ENCODE measurements at places on chromosomes 7 and 10. TPM values are rescaled to one million over a fixed set of nuclear protein-coding genes. Genes with fewer than 3 reads are reported as not detected.

DNA sequence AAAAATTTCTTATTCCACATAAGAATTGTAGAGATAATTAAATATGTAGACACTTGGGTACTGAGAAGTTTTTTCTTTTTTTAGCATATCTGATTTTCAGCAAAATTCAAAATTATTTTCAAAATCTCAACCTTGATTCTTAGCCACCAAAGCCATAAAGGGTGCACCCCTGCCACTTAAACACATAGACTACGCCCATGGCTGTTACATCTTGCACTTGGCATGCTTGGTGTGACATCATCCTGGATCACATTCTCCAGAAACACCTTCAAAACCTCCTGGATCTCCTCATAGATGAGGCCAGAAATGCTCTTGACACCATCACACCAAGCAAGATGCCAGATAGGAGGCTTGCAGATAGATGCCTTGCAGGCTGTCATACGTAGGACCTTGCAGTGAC, 89.1 kb upstream of the KLF14 start:
- H3K27ac ChIP-seq, result no peak overlapping the region
- H3K27me3 ChIP-seq, result no peaks in the 10 kb centered on the region
- DNase-seq, result no peak
- peaks cover 10% of the 10 kb centered on the region for H3K36me3 ChIP-seq

DNA sequence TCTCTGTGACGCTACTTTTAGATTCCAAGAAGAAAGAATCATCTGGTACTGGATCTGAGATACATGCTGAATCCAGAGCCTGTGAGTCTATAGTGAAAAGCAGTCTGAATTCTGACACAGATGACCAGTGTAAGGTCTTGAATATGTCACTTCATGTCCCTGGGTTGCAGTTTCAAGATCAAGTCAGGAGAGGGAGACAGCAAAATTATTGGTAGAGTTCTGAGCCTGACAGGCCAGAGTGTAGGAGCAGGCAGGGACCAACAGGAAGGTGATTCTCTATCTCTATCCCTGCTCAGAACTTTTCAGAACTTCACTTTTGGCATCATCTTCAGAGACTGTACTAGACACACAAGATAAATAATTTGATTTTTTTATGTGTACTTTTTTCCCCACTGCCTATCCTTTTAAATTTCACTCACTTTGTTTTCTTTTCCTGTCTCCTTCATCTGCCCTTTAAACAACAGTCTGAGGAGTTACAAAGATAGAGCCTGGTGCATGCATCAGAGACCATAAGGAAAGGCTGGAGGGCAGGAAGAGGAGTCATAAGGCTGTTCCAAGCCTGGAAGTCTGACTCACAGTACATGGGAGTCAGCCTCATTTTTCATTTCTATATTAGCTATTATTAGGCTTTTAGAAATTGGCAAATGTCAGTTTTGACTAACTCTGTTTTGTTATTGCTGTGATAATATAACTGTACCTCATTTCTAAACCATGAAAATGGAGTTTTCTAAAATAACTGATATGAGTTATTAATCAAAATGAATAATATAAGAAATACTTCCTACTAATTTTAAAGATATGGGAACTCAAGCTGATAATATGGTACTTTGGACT, 120.2 kb upstream of the TMEM229A start:
- no peak overlapping the region for H3K4me3 ChIP-seq
- H3K27me3 ChIP-seq, result no peaks in the 10 kb centered on the region
- peaks cover 10% of the 10 kb centered on the region for H3K4me1 ChIP-seq
- H3K36me3 ChIP-seq, result no peaks in the 10 kb centered on the region

DNA sequence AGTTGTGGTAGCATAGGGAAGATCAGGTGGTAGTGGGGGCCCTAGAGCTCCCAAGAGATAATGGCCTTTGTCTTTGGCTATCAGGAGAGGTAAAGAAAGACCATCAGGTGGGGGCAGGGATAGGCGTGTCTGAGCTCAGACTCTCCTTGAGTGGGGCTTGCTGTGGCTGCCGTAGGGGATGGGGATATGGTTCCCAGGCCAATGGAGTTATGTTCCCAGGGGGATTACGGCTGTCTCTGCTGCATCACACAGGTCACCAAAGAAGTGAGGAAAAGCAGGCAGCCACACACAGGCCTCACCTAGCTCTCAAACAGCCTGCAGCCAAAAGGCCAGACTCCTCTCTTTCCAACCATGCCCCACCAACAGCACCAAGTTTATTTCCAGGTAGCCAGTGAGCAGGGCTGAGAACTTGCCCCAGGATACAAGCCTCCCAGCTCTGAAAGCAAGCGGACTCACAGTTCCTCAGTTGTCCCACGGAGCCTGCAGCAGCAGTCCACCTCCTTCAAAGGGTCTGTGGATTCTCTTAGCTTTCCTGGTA, 37.6 kb upstream of the C1QL3 start:
- no peak for DNase-seq
- no peak overlapping the region for H3K4me3 ChIP-seq
- peaks cover 2% of the 10 kb centered on the region for H3K36me3 ChIP-seq
- H3K27me3 ChIP-seq, result peaks cover 41% of the 10 kb centered on the region

- no peak overlapping the region for H3K27ac ChIP-seq
- DNase-seq, result no peak
- peaks cover 13% of the 10 kb centered on the region for H3K4me1 ChIP-seq
- H3K4me3 ChIP-seq, result peak overlapping the region; percentile 73
- H3K27me3 ChIP-seq, result peaks cover 51% of the 10 kb centered on the region
Observed at GRCh38 chr7:90244565-90244908, 437 bp upstream of the CFAP69 start.

- no peak for DNase-seq
- H3K4me1 ChIP-seq, result peaks cover 24% of the 10 kb centered on the region
- no peak overlapping the region for H3K27ac ChIP-seq
- peaks cover 4% of the 10 kb centered on the region for H3K27me3 ChIP-seq
- no peak overlapping the region for H3K4me3 ChIP-seq
- no peaks in the 10 kb centered on the region for H3K36me3 ChIP-seq
Observed at GRCh38 chr10:24351961-24352360, 143.0 kb downstream of the KIAA1217 start.

DNA sequence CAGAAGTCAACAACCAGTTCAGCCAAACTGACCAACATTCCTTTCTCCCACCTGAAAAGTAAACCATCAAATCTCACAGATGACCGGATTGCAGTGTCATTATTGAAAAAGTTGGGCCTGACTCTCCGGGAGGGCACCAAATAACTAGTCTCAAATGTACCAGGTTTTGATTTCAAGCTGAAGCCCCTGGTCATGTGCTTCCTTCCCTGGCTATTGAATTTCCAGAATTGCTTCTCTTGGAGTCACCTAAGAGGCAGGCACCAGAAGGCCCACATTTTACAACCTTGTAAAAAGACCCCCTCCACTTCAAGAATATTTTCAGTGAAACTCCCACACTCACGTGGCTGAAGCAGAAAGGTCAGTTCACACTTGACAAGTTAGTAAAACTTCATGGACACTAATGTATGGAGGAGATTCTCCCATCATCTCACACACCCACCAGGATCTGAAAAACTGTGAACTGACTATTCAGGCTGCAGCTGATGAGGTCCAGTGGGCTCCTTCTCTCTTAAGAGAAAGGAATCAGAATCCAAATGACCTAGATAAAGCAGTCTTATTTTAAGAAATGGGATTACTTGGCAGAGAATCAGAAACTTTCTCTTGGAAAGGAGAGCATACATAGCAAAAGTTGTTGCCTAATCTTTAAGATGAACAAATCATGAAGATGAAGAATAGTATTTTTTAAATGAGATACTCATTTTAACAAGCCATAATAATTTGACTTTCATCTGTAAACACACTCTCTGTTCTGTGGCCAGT, 53.6 kb downstream of the DLD start:
- peak overlapping the region; percentile 12 for H3K27ac ChIP-seq
- no peak overlapping the region for H3K4me3 ChIP-seq
- no peak for DNase-seq
- peaks cover 52% of the 10 kb centered on the region for H3K36me3 ChIP-seq

GRCh38 chr10:35435824-35436223, 99.5 kb downstream of the CCNY start:
- no peaks in the 10 kb centered on the region for H3K27me3 ChIP-seq
- no peak for DNase-seq
- H3K27ac ChIP-seq, result no peak overlapping the region
- peaks cover 34% of the 10 kb centered on the region for H3K4me1 ChIP-seq
- no peak overlapping the region for H3K4me3 ChIP-seq
- H3K36me3 ChIP-seq, result no peaks in the 10 kb centered on the region

DNA sequence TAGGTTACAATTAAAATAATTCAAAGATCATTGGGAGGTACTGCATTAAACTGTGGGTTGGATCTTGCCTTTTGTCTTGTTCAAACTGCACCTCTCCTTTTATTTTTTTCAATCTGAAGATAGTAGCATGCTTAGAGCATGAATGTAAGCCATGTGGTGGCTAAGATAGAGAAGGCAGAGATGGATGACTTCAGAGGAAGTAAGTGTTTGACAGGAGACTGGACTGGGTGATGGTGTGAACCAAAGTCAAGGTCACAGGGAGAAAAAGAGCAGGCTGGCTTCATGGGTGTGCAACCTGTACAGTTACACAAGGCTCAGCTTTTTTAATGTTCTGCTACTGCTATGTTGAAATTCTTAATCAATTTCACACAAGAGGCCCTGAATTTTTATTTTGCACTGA, 85.6 kb downstream of the ZEB1 start:
- H3K27ac ChIP-seq, result peak overlapping the region; percentile 73
- DNase-seq, result no peak
- H3K4me1 ChIP-seq, result peaks cover 30% of the 10 kb centered on the region

GRCh38 chr10:98030093-98030821, at the start of gene CRTAC1:
TSS of gene CRTAC1 (minus strand) at chr10:98030621. CDS start at chr10:98030472, 149 bp downstream.
- peaks cover 3% of the 10 kb centered on the region for H3K4me1 ChIP-seq
- H3K27me3 ChIP-seq, result peaks cover 80% of the 10 kb centered on the region
- H3K27ac ChIP-seq, result no peak within 1 kb of the TSS

DNA sequence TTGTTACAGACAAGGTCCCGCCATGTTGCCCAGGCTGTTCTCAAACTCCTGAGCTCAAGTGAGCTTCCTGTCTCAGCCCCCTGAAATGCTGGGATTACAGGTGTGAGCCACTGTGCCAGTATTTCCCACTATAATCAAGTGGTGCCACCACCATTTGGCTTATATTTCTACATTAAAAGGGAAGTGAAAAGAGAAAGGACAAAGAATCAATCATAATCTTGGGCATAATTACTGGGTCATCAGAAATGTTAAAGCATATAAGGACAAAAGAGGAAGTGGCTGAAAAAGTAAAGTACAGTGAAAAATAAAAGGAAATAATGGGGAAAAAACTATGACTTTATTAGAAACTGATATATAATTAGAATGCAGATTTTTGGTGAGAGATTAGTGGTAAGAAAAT, 25.7 kb upstream of the ENTPD1 start:
- no peaks in the 10 kb centered on the region for H3K4me1 ChIP-seq
- no peak for DNase-seq
- no peak overlapping the region for H3K4me3 ChIP-seq
- peaks cover 5% of the 10 kb centered on the region for H3K27me3 ChIP-seq
- no peak overlapping the region for H3K27ac ChIP-seq

DNA sequence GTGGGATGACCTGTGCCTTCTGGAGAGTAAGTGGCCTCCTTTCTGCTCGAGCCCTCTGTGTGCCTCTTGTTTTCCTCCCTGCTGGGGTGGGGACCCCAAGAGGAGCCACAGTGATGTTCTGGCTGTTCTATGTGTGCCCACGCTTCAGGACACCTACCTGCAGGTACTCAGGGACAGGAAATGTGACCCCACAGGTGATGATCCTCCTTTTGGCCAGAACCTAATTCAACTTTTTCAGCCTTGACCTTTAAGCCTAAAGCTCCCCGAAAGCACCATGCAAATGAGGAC, 70.3 kb downstream of the VWA2 start:
- no peak overlapping the region for H3K27ac ChIP-seq
- H3K27me3 ChIP-seq, result no peaks in the 10 kb centered on the region
- H3K36me3 ChIP-seq, result peaks cover 1% of the 10 kb centered on the region
- H3K4me3 ChIP-seq, result no peak overlapping the region
- peaks cover 31% of the 10 kb centered on the region for H3K4me1 ChIP-seq
- peak; percentile 54 for DNase-seq

- H3K27me3 ChIP-seq, result no peaks in the 10 kb centered on the region
- no peak for DNase-seq
- H3K36me3 ChIP-seq, result peaks cover 1% of the 10 kb centered on the region
- H3K4me3 ChIP-seq, result peak overlapping the region; percentile 29
- peaks cover 69% of the 10 kb centered on the region for H3K4me1 ChIP-seq
Observed at GRCh38 chr10:74293686-74294371, 142.8 kb downstream of the ADK start.

DNA sequence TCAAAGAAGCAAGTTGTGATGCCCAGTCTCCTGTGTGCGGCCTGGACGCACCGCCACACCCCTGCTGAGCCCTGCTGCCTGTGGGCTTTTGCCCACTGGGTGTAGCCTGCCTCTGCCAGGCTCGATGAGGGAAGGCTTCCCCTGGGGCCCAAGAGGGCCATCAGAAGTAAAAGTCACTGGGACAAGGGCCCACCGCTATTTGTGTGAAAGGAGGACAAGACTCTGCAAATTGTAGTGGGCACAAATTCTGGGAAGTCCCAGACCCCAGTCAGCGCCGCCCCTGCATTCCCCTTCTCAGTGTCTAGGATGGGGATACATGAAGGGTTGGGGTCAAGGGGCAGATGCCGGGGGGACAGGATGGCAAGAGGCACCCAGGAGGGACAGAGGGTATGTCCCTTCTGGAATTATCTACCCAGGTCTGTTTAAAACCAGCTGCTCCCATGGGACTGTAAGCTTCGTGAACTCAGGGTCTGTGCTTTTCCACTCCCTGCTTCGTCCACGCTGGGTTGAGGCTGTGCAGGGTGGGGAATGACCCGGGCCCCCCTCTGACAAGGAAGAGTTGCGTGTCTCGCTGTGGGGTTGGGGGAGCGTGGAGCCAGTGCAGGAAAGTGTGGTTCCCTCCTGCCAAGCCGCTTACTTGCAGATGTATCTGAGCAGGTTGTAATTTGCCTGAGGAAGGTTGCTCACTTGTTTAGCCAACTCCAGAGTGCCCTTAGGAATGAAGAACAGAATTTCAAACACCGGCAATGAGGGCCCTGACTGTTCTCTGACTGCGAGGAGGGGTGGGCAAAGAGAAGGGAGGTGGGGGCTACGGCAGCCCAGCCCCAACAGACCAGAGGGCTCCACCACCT, 147.2 kb downstream of the MAPK8 start:
- peak; percentile 72 for DNase-seq
- no peaks in the 10 kb centered on the region for H3K36me3 ChIP-seq
- H3K27me3 ChIP-seq, result no peaks in the 10 kb centered on the region
- no peak overlapping the region for H3K4me3 ChIP-seq
- H3K27ac ChIP-seq, result no peak overlapping the region

DNA sequence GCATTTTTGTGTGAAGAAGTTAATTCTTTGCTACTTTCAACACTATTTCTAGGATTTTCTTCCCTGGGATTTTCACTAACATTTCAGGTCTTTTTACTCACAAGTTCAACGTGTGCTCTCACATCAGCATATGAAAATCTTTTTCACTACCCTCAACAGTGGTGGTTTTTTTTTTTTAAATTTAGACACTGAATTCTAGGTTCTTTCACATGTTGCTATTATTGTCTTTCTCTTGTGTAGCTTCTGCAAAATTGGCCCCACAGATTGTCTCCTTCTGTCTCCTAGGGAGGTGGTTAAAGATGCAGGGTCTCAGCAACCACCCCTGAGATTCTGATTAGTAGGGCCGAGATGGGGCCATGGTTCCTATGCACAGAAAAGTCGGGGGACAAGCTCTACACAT, 165.0 kb upstream of the GPR26 start:
- peaks cover 5% of the 10 kb centered on the region for H3K27me3 ChIP-seq
- no peak overlapping the region for H3K27ac ChIP-seq
- no peaks in the 10 kb centered on the region for H3K36me3 ChIP-seq
- no peak for DNase-seq
- H3K4me3 ChIP-seq, result no peak overlapping the region

Gene DLX5
- 0.77 TPM for total RNA-seq

Gene WIPF3
- 0.51 TPM for total RNA-seq

Gene GOLGA7B
- total RNA-seq, result 0.13 TPM

Gene C10orf53
- total RNA-seq, result not detected

Gene COL26A1
- 155 TPM for total RNA-seq

Gene ACTL6B
- total RNA-seq, result not detected

Measured in chondrocyte (in vitro differentiated cells).